ENCODE measurements at places on chromosomes 6 and 20.

- DNase-seq = no peak
Observed at GRCh38 chr6:105483492-105483891, 80.6 kb upstream of the PREP start.

GRCh38 chr20:44287272-44288097 is 23.5 kb downstream of the FITM2 start:
- DNase-seq = no peak

GRCh38 chr6:130754786-130755367 is 72.3 kb upstream of the SMLR1 start:
- no peak for DNase-seq

GRCh38 chr6:7419065-7419464 is 29.5 kb downstream of the RIOK1 start:
- no peak for DNase-seq

DNA sequence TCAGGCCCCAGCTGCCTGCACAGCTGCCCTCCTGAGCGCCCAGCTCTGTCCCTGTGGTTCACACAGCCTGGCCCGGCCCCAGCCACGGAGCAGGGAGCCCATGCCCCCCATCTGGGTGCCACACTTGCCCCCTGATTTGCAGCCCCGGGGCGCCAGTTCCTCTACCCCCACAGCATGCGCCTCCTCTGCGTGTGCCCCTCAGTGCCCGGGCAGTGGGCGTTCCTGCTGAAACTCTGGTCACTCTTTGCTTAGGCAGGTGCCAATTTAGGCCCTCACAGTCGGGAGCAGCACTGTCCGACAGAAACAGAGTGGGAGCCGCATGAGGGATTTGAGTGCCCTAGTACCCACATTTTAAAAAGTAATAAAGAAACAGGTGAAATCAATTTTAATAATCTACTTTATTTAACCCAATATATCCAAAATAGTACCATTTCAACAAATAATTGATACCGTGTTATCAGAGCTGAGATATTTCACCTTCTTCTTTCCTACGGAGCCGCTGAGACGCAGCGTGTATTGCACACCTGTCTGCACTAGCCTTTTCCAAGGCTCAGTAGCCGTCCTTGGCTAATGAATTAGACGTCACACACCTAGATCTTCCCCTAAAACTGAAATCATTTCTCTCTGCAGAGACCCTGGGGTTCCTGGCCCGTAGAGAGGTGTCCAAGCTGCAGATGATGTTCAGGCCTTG is 106.4 kb downstream of the ASXL1 start:
- DNase-seq = no peak

DNA sequence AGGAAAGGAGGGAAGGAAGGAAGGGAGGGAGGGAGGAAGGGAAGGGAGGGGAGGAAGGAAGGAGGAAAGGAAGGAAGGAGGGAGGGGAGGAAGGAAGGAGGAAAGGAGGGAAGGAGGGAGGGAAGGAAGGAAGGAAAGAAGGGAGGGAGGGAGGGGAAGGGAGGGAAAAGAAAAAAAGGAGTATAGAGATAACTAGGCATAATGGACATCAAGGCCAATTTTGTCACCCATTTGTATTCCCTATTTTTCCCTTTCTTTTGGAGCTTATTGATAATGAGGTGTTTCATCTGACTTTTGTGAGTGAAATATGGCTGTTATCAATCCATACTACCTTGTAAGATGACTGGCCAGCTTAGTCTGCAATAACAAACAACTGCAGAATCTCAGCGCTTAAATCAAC is 282.0 kb upstream of the FLRT3 start:
- no peak for DNase-seq

Measured in stimulated activated CD4-positive, alpha-beta T cell treated with anti-CD3 and anti-CD28 coated beads, Interleukin-2, amount 100 ng/mL, for 48 hours (primary cell).